ENCODE measurements at places on chromosomes 11 and 22. TPM values are rescaled to one million over a fixed set of nuclear protein-coding genes. Genes with fewer than 3 reads are reported as not detected.

DNA sequence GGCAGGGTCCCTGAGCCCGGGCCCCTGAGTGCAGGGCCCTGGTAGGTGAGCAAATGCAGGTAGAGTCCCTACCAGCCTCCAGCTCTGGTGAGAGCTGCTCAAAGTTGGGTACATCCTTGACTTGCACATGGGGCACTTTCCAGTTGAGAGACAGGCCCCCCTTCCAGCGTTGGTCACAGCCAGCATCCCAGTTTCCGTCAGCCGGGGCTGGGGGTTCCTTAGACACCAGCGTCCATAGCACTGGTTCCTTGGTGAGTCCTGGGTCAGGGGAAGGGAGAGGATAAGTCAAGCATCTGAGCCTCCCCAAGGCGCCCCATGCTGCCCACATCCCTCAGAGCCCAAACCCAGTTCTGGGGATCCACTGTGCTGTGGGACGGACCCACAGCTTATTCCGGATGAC lies 5.6 kb downstream of the PNPLA5 start:
- no peak for DNase-seq

GRCh38 chr11:79428406-79428805 lies 12.4 kb downstream of the TENM4 start:
- no peak for DNase-seq

GRCh38 chr11:34234086-34234740 lies 123.6 kb downstream of the ABTB2 start:
- no peak for DNase-seq

DNA sequence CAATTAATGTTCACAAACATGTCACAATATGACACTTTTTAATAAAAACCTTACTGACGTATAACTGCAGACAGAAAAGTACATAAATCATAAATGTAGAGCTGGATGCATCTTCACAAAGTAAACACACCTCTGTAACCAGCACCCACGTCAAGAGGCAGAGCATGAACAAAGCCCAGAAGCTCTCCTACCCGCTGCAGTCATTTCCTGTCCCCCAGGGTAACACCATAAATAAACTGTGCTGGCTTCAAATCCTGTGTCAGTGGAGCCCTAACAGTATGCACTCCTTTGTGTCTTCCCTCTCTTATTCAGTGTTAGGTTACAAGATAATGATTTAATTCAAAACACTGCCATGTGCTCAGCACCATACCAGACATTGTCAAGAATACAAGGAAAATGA lies 5.7 kb downstream of the SYT13 start:
- no peak for DNase-seq

GRCh38 chr22:26658161-26658560 lies 773 bp downstream of the MIAT start:
- no peak for DNase-seq

- DNase-seq, result no peak
Observed at GRCh38 chr11:102426000-102426399, 26.6 kb downstream of the TMEM123 start.

GRCh38 chr11:121810291-121810690 lies 305.7 kb downstream of the BLID start:
- no peak for DNase-seq

DNA sequence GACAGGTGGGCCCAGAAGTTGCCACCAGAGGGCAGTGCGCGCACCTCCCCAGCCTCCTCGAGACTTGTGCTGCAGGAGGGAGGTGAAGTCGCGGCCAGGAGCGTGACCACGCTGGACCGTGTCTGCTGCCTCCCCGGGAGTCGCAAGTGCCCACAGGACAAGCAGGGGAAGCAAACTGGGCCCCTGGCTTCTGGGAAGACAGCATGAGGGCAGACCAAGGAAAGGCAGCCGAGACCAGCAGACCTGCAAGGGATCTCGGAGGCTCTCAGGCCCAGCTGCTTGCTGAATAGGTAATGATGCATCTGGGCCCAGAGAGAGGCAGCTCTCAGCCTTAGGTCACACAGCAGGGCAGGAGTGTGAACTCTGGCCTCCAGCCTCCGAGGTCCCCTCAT lies 17.0 kb upstream of the IL2RB start:
- DNase-seq, result peak; percentile 78

- DNase-seq, result no peak
Observed at GRCh38 chr22:38214302-38215056, 12.7 kb downstream of the MAFF start.

GRCh38 chr11:44456544-44457300 lies 108.7 kb upstream of the CD82 start:
- no peak for DNase-seq

DNA sequence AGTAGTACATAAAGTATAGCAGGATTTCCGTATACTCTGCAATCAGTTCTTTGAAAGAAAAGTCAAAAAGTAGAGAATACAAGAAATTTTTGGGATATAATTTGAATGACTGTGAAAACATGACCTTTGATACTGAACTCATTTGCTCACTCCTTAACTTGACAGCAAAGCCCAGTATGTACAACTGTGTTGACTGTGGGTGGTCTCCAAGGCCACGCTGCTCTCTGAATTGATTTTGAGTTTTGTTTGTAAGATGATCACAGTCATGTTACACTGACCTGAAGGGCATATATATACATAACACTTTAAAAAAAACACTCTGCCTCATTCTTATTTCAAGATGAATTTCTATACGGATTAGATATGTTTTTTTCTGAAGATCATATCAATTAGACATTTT lies 9.5 kb upstream of the AMOTL1 start:
- no peak for DNase-seq

DNA sequence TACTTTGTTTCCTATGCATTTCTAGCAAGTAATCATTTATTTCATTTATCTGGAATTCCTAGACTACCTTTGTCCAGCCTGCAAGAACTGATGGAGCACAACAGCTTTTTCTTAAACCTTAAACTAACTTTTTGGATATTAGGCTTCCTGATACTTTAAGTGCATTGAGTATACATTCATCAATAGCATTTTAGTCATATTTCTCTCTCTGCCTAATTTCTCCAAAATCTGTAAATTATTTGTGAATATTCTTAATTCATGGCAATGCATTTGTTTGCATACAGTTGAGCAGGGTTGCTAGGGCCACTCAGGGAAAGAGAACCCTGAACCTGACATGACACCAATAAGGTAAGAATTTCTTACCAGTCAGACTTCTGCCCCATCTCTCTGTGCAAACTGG lies 29.1 kb upstream of the APLNR start:
- DNase-seq, result no peak

GRCh38 chr22:48448821-48449220 lies 1378.9 kb downstream of the BRD1 start:
- DNase-seq, result no peak

DNA sequence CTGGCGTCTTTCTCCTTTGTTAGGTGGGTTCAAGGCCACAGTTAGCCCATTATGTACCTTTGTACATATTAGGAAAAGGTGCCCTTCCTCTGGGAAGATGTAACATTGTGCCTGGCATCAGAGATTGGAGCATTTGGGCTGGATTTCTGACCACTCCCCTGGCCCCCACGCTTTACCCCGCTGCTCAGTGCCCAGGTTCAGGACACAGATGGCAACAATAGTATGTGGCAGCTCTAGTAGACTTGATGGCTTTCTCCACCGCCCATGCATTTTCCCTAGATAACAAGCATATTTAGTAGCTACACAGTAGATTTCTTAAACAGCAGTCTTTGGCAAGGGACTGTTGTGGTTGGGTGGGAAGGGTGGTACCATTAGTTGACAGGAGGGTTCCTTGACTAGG lies 53.1 kb downstream of the YAP1 start:
- no peak for DNase-seq

GRCh38 chr11:72723508-72723907 lies 28.7 kb downstream of the ARAP1 start:
- DNase-seq, result no peak

GRCh38 chr11:131855320-131855719 lies 484.9 kb downstream of the NTM start:
- DNase-seq, result no peak

GRCh38 chr22:44753189-44754042 lies 1.0 kb downstream of the ARHGAP8 start:
- DNase-seq, result no peak

DNA sequence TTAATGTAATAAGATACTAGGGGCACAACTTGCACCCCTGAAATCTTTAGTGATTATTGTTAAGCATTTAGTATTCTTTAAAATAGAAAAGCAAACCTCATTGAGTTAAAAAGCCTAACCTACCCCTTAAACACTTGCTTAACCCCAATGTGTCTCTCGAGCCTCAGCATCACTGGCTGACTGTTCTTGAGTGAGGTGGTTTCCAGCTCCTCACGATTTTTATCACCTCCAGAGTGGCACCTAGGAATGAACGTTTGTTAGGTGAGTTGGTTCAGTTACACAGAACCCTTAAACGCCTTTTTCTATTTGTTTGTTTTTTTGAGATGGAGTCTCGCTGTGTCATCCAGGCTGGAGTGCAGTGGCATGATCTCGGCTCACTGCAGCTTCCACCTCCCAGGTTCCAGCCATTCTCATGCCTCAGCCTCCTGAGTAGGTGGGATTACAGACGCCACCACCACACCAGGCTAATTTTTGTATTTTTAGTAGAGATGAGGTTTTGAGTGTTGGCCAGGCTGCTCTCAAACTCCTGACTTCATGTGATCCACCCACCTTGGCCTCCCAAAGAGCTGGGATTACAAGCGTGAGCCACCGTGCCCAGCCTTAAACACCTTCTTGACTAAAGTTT lies 13.7 kb downstream of the YWHAH start:
- no peak for DNase-seq

- no peak for DNase-seq
Observed at GRCh38 chr22:38080850-38081635, 2.9 kb downstream of the SLC16A8 start.

GRCh38 chr22:32880893-32881596 lies 79.5 kb downstream of the TIMP3 start:
- no peak for DNase-seq

DNA sequence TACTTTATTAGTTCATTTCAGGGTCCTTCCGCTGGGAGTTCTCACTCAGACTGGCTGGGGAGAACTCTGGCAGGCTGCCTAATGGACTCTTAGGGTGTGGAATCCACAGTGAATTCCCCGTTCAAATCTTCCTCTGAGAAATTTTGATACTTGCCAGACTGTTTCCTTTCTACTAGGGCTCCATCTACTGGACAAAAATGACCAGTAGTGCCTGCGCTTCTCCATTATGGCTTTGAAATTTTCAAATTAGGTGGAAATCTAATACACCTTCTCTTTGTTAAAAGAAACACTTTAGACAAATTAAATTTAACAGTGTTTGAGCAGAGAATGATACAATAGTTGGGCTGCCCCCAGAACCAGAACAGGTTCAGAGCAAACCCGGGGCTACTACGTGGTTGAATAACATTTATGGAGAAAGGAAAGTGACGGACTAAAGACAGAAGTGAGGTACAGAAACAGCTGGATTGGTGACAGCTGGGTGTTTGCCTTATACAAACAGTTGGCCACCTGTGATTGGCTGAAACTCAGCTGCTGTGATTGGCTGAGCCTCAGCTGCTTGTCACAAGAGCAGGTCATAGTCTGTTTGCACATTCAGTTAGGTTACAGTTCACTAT lies 52.9 kb upstream of the FDX1 start:
- peak; percentile 74 for DNase-seq

GRCh38 chr11:72378704-72379383 lies 55.5 kb downstream of the CLPB start:
- DNase-seq, result peak; percentile 71

DNA sequence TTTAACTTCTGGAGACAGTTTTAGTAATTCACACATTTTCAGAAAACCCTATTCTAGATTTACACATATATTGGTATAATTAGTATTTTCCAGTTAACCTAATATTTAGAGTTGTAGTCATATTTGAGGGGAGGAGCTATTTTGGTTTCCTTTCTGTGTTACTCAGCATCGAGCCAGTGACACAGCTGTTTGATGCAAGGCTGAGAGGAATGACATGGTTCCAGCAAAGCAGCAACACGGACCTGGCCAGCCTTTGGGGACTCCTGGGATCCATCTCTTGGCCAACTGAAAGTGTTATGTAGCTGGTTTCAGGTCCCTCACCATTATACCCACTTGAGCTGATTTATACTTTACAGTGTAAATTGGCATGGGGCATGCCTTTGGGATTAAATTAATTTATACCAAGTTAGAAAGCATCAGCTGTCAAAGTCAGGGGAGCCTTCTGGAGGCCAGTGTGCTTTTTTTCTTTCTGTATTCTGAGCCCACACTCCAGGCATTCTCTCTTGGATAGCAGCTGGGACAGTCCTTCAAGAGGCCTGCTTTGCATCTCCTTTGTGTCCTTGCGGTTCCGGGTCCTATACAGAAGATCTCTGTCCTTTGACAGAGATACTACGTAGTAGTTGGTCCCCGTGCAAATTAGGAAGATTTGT lies 91.3 kb upstream of the SLC25A18 start:
- DNase-seq, result no peak

- DNase-seq, result no peak
Observed at GRCh38 chr11:30281476-30282288, 41.2 kb upstream of the ARL14EP start.

- no peak for DNase-seq
Observed at GRCh38 chr22:42492323-42492690, 27.3 kb downstream of the RRP7A start.

DNA sequence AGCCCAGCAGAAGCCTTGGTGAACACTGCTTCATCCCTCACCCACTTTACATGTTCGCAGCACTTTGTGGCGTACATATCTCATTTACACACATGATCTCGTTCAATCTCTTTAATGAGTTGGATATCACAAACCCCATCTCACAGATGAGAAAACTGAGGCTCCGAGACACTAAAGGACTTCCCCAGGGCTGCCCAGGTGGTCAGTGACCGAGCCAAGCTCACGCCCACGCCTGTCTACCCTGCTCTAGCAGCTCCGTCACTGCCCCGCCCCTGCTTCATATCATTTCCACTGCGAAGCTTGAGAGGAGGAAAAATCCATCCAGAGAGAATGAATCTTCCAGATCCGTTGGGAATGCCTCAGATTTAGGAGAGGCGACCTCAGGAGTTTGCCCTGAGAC lies 11.8 kb upstream of the DSCAML1 start:
- DNase-seq, result no peak

DNA sequence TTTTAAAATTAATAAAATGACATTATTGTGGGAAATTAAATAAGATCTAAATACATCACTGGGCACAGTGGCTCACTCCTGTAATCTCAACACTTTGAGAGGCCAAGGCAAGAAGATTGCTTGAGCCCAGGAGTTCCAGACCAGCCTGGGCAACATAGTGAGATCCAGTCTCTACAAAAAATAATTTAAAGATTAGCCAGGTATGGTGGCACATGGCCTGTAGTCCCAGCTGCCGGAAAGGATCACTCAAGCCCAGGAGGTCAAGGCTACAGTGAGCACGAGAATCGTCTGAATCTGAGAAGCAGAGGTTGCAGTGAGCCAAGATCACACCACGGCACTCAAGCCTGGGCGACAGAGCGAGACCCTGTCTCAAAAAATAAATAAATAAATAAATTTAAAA lies 15.9 kb upstream of the CARD10 start:
- no peak for DNase-seq

CREB3L1 gene
- 7.2 TPM for total RNA-seq

RHBDD3 gene
- 117 TPM for total RNA-seq

GANAB gene
- 394 TPM for total RNA-seq

MUC6 gene
- not detected for total RNA-seq

OR52A1 gene
- not detected for total RNA-seq

CRYBA4 gene
- not detected for total RNA-seq

MPPED2 gene
- total RNA-seq, result not detected

SPI1 gene
- not detected for total RNA-seq

CRYBB3 gene
- not detected for total RNA-seq

PRDM11 gene
- total RNA-seq, result 5.1 TPM

OR8D1 gene
- total RNA-seq, result not detected

NAV2 gene
- 2.5 TPM for total RNA-seq

TTC36 gene
- total RNA-seq, result not detected

HEPN1 gene
- total RNA-seq, result not detected

CCDC117 gene
- 46.4 TPM for total RNA-seq

HBG1 gene
- not detected for total RNA-seq

GUCD1 gene
- 144 TPM for total RNA-seq

GAL3ST3 gene
- total RNA-seq, result not detected

CHADL gene
- 0.75 TPM for total RNA-seq
